ENCODE measurements at places on chromosomes 16 and 17.

GRCh38 chr17:2547176-2547575, 35.5 kb upstream of the METTL16 start:
- DNase-seq: no peak

DNA sequence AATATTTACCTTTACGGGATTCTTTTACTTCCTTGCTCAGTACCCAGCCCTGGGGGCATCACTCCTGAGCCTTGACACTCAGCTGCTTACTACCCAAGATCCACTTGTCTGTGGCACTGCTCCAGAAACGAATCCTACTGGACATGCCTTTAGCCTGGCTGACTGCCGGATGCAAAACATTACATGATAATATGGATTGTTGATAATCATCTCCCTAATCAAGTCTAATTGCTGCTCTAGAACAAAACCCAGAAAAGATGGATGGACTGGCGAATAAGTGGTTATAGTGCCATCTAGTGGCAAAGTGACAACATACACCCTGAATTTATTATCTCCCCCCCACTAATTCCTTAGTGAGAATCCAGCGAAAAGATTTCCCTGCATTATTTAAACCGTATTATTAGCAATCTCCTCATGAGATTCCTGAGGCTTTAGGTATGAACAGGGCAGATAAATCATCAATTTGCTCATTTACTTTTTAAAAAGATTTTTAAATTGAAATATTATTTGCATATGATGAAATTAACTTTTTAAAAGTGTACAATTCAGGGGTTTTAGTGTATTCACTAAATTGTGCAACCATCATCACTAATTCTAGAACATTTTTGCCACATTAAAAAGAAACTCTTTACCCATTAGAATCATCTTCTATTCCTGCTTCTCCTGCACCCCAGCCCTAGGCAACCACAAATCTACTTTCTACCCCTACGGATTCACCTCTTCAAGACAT, 61.6 kb downstream of the RGS9 start:
- no peak for DNase-seq

DNA sequence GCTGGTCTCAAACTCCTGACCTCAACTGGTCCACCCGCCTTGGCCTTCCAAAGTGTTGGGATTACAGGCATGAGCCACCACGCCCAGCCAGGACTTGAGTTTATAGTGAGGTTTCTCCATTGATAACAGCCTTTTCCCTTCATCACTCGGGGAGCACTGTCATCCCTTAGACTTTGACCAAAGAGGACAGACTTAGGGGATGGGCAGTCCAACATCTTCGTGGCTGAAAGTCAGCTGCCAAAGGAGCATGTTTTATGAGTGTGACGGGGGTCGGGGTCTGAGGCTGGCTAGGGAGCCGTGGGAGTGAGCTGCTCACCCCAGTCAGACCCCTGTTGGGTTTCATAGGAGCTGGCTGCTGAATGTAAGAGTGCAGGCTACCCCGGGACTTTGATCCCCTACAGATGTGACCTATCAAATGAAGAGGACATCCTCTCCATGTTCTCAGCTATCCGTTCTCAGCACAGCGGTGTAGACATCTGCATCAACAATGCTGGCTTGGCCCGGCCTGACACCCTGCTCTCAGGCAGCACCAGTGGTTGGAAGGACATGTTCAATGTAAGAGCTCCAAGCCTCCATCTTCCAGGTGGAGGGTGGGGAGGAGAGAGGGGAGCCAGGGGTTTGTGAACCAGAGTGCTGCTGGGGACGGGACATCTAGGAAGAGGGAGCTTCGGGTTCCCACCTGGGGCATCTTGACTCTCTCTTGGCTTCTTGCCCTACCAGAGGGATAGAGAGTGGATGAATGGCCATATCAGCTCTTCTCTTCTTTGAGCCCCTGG, 3.1 kb downstream of the DHRS11 start:
- no peak for DNase-seq

GRCh38 chr17:27218719-27219488, 75.0 kb upstream of the WSB1 start:
- no peak for DNase-seq

DNA sequence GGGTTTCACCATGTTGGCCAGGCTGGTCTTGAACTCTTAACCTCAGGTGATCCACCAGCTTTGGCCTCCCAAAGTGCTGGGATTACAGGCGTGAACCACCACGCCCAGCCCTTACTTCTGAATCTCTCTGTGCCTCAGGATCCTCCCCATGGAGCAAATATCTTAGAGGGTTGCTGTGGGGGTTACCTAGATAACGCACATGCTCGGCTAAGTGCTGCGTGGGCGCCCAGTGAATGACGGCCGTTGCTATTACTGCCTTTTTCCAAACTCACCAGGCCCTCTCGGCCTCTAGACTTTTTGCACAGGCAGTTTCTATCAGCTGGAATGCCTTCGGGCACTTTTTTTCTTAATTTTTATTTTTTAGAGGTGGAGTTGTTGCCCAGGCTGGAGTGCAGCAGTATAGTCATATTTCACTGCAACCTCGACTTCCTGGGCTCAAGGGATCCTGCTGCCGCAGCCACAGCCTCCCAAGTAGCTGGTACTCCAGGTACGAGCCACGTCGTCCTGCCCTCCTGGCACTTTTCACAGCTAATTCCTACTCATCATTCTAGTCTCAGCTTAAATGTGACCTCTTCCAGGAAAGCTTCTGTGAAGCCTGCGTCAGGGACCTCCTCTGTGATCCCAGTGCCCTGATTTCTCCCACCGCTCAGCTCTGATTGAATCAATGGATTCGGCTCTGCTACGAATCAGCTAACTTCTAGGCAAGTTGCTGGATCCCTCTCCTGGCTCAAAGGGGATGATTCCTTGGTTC, 8.6 kb downstream of the CCDC102A start:
- DNase-seq: no peak
